GM03348 (cell line): ENCODE measurements at places on chromosomes 1 and 21.
A peak's percentile ranks its signal among the peaks of the same experiment; 100 is the strongest.

DNA sequence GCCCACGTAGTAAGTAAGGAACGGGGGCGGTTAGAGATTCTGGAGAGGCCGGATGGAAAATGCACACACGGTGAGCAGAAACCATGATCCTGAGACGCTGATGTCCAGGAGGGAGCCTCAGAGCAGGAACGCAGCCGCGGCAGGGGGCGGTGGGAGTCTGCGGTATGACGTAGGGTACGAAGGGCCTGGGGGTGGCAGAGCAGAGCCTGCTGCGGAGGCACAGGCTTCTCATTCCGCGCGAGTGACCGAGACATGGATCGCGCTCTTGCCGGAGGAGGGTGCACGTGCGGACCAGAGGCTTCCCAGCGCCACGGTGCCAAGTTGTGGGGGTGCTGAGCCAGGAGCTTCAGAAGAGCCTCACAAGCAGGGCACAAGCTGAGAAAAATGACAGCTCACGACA, 176.2 kb downstream of the KIF26B start:
- DNase-seq = no peak

GRCh38 chr1:168671782-168672181, 57.2 kb downstream of the DPT start:
- DNase-seq = no peak

GRCh38 chr1:211775170-211775569, 55.4 kb downstream of the LPGAT1 start:
- DNase-seq = no peak

DNA sequence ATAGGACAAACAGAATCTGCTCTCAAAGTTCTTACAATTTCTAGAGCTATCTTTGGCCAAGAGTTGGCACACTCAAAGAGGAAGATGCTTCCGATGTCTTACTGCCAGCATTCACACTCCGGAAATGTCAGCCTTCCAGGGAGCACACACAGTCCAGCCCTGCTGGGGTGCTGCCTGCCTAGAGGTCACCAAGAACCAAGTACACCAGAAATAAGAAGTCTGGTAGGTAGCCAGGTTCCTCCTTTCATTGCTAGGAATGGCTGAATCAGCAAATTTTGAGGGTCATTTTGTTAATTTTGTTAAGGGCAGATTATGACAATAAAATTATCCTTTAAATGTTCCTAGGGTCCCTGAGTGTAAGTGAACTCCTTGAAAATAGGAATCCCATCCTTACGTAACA, 77.5 kb downstream of the PLPP3 start:
- DNase-seq = no peak

DNA sequence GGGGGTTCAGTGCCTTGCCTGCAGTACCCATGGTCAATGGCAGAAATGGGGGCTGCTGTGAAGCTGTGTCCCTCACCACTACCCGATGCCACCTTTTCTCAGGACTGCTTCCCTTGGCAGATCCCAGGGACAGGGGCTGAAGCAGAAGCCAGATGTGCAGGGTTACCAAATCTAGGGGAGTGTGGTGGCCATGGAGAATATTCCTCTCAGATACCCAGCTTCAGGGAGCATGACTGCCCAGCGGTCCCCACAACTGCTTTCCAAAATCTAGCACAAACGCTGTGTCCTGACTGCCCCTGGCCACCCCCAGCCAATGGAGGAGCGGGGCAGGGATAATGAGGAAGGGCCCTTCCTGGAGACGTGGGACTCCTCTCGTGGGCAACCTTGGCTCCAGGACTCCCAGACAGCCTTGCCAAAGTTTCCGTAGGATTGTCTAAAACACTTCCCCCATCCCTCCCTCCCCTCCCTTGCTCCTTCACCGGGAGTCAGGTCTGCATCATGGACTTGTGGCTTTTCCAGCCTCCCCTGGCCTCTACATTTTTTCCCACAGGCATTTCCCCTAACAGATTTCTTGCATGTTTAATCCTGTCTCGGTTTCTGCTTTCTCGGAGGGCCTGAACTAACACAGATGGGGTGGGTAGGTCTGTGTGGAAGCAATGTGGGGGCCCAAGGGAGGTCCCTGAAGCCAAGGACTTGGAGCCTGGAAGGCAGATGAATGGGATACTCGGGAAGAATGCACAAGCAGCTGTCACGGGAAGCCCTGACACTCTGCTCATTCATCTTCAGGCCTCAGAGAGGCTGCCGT, 80.5 kb downstream of the OMA1 start:
- peak; percentile 42 for DNase-seq

GRCh38 chr1:66938613-66939012, 13.8 kb downstream of the MIER1 start:
- no peak for DNase-seq

DNA sequence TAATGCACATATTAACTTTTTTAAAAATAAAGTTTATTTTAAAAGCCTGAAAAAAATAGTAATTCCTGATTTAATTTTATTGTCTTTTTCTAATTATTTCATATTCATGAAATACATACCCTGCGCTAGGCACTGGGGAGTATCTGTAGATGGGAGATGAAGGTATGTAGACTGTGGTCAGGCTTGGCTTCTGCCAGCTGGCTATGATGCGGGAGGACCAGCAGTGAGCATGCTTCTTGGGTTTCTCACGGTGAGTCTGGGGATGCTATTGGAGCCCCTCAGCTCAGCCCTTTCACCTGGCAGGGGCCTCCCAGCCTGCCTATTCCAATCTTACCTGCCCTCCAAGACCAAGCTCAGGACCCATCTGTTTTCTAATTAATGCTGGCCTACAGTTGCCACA, 138.4 kb downstream of the NOS1AP start:
- DNase-seq = no peak

DNA sequence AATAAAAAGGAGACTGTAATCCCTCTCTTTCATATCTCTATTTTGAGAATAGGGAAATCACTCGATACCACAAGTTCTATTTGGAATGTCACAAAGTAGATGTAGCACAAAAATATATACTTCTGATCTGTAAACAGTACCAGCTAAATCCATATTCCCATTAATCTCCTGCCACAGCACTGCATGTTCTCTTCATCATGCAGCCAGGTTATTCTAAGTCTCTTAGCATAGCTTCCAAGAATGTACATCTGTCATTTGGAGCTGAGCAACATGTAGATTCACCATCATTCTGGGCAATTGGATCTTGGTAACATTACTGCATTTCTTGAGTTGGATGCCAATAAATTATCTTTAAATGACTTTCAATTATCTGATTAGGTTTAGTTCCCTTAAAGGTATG, 1874.5 kb downstream of the MRPL39 start:
- no peak for DNase-seq

- peak; percentile 40 for DNase-seq
Observed at GRCh38 chr1:234617986-234618736, 8.2 kb upstream of the IRF2BP2 start.

- DNase-seq = no peak
Observed at GRCh38 chr21:42830456-42831455, 48.6 kb downstream of the WDR4 start.

DNA sequence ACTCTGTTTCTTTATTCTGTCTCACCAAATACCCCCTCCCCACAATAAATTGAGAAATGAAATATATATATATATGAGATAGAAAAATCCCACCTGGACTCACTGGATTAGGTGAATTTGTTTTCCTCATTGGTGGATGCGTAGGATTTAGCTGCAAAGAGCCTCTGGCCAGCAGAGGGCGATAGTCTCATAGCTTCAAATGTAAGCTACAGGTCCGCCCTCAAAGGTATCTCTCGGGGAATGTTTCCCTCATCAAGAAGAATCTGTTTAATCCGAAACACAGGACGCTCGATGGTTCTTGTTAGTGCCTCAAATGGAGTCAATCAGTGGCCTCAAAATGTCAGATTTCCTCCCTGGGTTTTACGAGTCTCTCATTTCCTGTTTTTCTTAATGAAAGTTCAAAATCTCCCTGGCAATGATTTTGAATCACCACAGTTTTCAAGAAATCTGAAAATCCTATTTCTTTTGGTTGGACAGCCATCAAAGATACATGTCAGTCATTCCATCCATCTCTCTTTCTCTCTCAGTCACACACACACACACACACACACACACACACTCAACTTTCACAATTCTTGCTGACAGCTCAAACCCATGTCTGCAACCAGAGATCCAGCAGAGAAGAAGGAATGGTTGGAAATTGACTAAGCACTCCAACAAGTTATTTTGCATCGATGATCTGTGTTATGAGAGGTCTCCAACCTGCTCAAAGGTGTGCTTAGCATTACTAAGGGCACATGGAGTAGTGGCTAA, 13.9 kb upstream of the CAMK1G start:
- DNase-seq = peak; percentile 69

DNA sequence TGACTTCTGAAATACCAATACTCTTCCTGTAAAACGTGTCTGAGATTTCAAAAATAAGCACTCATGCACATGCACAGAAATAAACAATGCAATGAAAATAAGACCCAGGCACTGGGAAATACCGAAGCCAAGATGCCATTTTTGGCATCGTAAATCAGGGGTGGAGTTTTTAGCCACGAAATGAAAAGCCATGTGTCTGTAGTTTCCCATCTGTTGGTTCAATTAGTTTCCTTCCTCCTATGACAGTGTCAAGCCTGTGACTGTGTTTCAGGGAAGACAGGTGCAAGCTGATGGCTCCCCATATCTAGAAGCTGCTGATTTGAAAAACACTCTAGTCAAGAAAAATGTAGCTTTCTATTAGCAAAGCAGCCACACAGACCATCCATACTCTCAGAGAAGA, 480.4 kb upstream of the CAMK1G start:
- DNase-seq = no peak

GRCh38 chr1:84401156-84401555, 2.9 kb downstream of the DNASE2B start:
- no peak for DNase-seq

- no peak for DNase-seq
Observed at GRCh38 chr1:208644401-208645160, 400.4 kb upstream of the PLXNA2 start.

- peak; percentile 71 for DNase-seq
Observed at GRCh38 chr1:207499573-207499972, 3.6 kb downstream of the CR1 start.

GRCh38 chr1:212205843-212206242, 79.4 kb upstream of the PPP2R5A start:
- no peak for DNase-seq

DNA sequence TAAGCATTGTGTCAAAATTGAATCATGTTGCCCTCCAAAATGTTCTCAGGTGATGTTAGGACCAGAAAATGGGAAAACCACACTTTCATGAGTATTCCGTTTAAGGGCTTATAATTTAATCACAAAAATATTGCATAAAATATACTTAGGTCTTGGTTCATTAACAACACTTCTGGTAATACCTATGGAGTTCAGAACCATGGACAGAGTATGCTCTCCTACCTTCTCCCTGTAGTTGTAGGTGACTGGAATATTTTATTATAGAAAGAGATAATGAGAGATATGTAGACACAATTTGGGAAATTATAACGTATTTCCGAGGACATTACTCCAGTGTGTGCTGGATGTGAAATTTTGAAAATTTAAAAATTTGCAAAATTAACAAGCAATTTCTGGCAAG, 232.5 kb downstream of the NCAM2 start:
- DNase-seq = no peak

- peak; percentile 70 for DNase-seq
Observed at GRCh38 chr21:26449161-26449560, 123.9 kb downstream of the CYYR1 start.

- DNase-seq = no peak
Observed at GRCh38 chr1:184608581-184608980, 146.1 kb downstream of the EDEM3 start.

DNA sequence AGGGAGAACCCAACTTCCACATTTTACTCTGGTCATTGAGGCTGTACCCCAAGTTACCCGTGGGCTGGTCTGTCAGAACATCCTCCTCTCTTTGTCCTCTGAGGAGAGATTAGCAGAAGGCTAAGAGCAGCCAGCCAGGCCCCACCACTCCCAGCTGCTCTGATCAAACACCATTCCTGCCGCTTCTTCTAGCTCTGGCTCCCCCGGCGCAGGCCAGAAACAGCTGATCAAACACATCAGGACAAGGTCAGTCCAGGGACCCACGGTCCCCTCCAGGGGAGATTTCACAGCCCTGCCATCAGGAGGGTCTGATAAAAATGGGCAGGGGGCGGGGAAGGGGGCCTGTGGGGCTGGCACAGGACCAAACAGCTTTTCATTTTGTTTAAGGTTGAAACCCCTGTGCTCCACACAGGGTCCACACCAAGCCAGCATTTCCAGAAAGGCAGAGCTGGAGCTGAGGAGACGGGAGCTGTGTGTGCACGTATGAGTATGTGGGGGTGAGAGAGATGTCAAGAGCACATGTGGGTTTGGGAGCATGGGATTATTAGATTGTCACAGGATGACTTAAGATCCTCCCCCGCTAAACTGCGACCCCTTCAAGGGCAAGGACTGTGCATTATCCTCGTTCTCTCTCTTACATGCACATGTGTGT, 29.9 kb upstream of the EPHA8 start:
- no peak for DNase-seq

GRCh38 chr1:208917281-208917680, 666.2 kb upstream of the CAMK1G start:
- no peak for DNase-seq

DNA sequence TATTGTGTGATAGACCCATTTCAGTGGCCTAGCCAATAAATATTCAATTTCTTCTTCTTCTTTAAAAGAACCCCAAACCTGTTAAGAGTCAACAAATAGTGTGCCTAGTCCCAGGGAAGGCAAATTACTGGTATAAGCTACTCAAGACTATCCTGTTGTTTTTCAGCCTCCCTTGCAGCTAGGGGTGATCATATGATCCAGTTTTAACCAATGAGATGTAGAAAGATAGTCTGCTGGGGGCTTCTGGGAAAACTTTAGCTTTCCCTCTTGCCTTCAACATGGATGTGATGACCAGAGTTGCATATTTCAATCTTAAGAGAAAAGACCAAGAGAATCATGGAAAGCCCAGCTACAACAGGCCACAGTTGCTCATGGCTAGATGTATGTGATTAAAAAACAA, 4.7 kb upstream of the NUP210L start:
- no peak for DNase-seq

- DNase-seq = peak; percentile 73
Observed at GRCh38 chr1:222909586-222909985, 94.7 kb downstream of the DISP1 start.

- no peak for DNase-seq
Observed at GRCh38 chr1:175225805-175226129, 33.2 kb upstream of the KIAA0040 start.

GRCh38 chr1:224623310-224623714, 7.2 kb downstream of the CNIH3 start:
- peak; percentile 55 for DNase-seq

- DNase-seq = peak; percentile 91
Observed at GRCh38 chr1:12477936-12478611, 139.9 kb downstream of the DHRS3 start.

- DNase-seq = no peak
Observed at GRCh38 chr1:25563330-25564215, 20.2 kb downstream of the LDLRAP1 start.

GRCh38 chr1:39352881-39353280, 138.6 kb upstream of the BMP8A start:
- peak; percentile 64 for DNase-seq

GRCh38 chr1:5977494-5978444, 14.5 kb downstream of the NPHP4 start:
- no peak for DNase-seq

- DNase-seq = no peak
Observed at GRCh38 chr1:184486761-184487445, 100.1 kb downstream of the C1orf21 start.

GRCh38 chr1:92343061-92343460, 44.2 kb downstream of the RPAP2 start:
- no peak for DNase-seq
